ENCODE measurements at places on chromosomes 4 and X. TPM values are rescaled to one million over a fixed set of nuclear protein-coding genes. Genes with fewer than 3 reads are reported as not detected.

DNA sequence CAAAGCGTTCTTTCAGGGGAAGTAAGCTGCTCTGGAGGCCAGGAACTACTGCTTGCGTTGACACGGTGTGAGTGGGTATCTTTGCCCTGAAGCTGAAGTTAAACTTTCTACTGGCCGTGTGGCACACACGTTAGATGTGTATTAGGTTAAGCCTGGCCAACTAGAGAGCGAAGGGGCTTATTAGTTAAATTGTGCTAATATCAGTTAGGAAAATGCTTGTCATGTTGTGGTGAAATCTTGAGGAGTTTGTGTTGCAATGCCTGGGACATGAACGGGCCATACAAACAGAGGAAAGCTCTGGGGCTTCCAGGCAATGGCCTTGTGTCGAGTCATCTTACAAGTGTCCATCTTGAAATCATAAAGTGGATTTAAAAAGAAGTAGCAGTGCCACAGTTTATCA lies 62.6 kb downstream of the NSUN7 start:
- H3K4me3 ChIP-seq: no peak overlapping the region
- H3K36me3 ChIP-seq: peaks cover 23% of the 10 kb centered on the region

GRCh38 chrX:136646602-136647239 lies 1.2 kb upstream of the CD40LG start:
- H3K4me1 ChIP-seq: no peaks in the 10 kb centered on the region
- no peak overlapping the region for H3K4me3 ChIP-seq
- no peak for DNase-seq
- peaks cover 16% of the 10 kb centered on the region for H3K27me3 ChIP-seq

DNA sequence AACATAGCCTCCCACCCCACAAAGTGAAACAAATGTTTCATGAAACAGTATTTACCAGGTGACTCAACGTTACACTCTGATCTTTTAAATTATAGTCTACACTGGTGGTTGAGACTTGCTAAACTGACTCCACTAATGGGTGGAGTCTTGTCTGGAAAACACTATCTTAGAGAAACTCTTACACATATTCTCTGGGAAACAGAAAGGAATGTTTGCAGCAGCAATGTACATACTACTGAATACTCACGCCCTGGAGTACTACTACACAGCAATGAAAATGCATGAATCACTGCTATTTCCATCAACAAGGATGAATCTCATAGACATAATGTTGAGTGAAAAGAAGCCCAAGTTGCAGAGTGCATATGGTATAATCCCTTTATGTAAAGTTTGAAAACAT lies 208.5 kb upstream of the IGFBP7 start:
- no peak overlapping the region for H3K4me3 ChIP-seq
- H3K4me1 ChIP-seq: peaks cover 6% of the 10 kb centered on the region
- no peaks in the 10 kb centered on the region for H3K27me3 ChIP-seq
- no peak for DNase-seq
- no peaks in the 10 kb centered on the region for H3K36me3 ChIP-seq

DNA sequence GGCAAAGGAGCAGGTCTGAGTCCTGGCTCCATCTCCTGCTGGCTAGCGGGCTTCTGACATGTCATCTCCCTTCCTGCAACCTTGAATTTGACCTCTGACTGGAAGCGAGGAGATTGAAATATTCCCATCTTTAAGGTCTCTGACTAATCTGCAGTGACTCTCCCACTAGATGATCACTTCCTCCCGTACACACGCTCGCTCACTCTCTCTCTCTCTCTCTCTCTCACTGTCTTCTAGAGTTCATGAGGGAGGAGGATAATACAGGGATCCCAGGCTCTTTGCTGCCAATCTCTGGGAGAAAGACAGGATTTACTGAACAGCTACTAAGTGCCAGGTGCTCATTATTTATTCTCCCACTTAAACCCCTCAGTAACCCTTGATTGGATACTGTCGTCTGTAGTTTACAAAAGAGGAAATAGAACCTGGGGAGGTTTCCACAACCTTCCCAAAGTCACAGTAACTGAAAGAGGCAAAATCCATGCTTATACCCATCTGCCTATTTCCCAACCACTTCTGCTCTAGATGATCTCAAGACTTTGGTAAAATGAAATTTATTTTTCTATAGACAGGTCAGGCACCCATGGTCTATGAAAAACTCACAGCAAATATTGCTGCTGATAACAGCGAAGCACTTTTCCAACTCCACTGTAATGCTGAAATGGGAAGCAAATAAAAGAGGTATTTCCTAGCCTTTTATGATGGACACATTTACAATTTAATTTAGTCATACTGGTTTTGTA lies 193.5 kb upstream of the C1QTNF7 start:
- peak overlapping the region; percentile 71 for H3K27ac ChIP-seq
- H3K36me3 ChIP-seq: no peaks in the 10 kb centered on the region
- peaks cover 33% of the 10 kb centered on the region for H3K4me1 ChIP-seq

DNA sequence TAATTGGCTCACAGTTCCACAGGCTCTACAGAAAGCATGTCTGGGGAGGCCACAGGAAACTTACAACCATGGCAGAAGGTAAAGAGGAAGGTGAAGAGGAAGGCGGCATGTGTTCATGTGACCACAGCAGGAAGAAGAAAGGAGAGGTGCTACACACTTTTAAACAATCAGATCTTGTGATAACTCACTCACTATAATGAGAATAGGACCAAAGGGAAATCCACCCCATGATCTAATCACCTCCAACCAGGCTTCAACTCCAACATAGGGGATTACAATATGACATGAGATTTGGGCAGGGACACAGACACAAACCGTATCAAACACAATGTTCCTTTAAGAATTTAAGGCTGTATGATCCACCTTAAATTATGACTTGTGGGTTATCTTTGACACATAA lies 10.5 kb upstream of the PGM2 start:
- H3K27ac ChIP-seq: no peak overlapping the region
- DNase-seq: no peak
- no peaks in the 10 kb centered on the region for H3K4me1 ChIP-seq
- no peaks in the 10 kb centered on the region for H3K27me3 ChIP-seq
- no peak overlapping the region for H3K4me3 ChIP-seq
- H3K36me3 ChIP-seq: no peaks in the 10 kb centered on the region

GRCh38 chrX:23935106-23935505 lies 27.3 kb downstream of the CXorf58 start:
- no peaks in the 10 kb centered on the region for H3K4me1 ChIP-seq
- H3K27me3 ChIP-seq: peaks cover 11% of the 10 kb centered on the region
- peak; percentile 67 for DNase-seq
- H3K4me3 ChIP-seq: no peak overlapping the region
- no peaks in the 10 kb centered on the region for H3K36me3 ChIP-seq

GRCh38 chr4:152454398-152455011 lies 81.4 kb downstream of the FBXW7 start:
- no peaks in the 10 kb centered on the region for H3K4me1 ChIP-seq
- no peak overlapping the region for H3K4me3 ChIP-seq
- H3K27me3 ChIP-seq: no peaks in the 10 kb centered on the region
- no peaks in the 10 kb centered on the region for H3K36me3 ChIP-seq

The PASD1 gene
- total RNA-seq: 0.04 TPM

The GSX2 gene
- total RNA-seq: 0.04 TPM

GRCh38 chrX:39900777-39901170 lies 197.0 kb downstream of the BCOR start:
- peak; percentile 73 for DNase-seq
- peaks cover 48% of the 10 kb centered on the region for H3K4me1 ChIP-seq
- peaks cover 61% of the 10 kb centered on the region for H3K27me3 ChIP-seq
- no peak overlapping the region for H3K27ac ChIP-seq

DNA sequence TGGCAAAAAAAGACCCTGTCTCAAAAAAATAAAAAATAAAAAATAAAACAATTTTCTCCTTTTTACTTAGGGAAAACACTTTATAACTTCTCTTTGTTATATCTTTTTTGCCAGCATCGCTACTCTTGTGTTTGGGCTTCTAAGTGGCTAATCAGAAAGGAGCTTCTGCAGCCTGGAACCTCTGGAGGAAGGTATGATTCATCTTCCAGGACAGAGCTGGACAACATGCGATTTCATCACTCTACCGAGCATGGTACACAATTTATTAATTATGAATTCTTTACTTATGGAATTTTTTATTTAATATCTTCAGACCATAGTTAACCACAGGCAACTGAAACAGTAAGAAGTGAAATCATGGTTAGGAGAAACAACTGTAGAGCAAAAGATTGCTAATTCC lies 1254.3 kb upstream of the AGA start:
- no peaks in the 10 kb centered on the region for H3K4me1 ChIP-seq
- H3K36me3 ChIP-seq: no peaks in the 10 kb centered on the region
- no peak overlapping the region for H3K27ac ChIP-seq
- H3K27me3 ChIP-seq: no peaks in the 10 kb centered on the region
- no peak overlapping the region for H3K4me3 ChIP-seq

- H3K27me3 ChIP-seq: no peaks in the 10 kb centered on the region
- H3K27ac ChIP-seq: no peak overlapping the region
- no peaks in the 10 kb centered on the region for H3K36me3 ChIP-seq
These were observed 458.6 kb upstream of the INTU start for GRCh38 chr4:127174201-127174600.

The IGSF1 gene
- 90.7 TPM for total RNA-seq

The UGT2B15 gene
- not detected for total RNA-seq

- H3K36me3 ChIP-seq: no peaks in the 10 kb centered on the region
- H3K27me3 ChIP-seq: peaks cover 19% of the 10 kb centered on the region
- DNase-seq: no peak
- H3K27ac ChIP-seq: no peak overlapping the region
These were observed 156.3 kb upstream of the RAI2 start for GRCh38 chrX:18017411-18017810.

- H3K36me3 ChIP-seq: no peaks in the 10 kb centered on the region
- peaks cover 2% of the 10 kb centered on the region for H3K4me1 ChIP-seq
- no peak overlapping the region for H3K27ac ChIP-seq
- no peaks in the 10 kb centered on the region for H3K27me3 ChIP-seq
- no peak overlapping the region for H3K4me3 ChIP-seq
These were observed 120.2 kb upstream of the PDE5A start for GRCh38 chr4:119748853-119749252.

- no peak overlapping the region for H3K4me3 ChIP-seq
- no peak overlapping the region for H3K27ac ChIP-seq
- H3K4me1 ChIP-seq: peaks cover 3% of the 10 kb centered on the region
- no peak for DNase-seq
These were observed 17.8 kb upstream of the ARSJ start for GRCh38 chr4:113997206-113997605.
